Neuronal stem cell (in vitro differentiated cells): ENCODE measurements at places on chromosomes 4 and X.
A peak's percentile ranks its signal among the peaks of the same experiment; 100 is the strongest.

DNA sequence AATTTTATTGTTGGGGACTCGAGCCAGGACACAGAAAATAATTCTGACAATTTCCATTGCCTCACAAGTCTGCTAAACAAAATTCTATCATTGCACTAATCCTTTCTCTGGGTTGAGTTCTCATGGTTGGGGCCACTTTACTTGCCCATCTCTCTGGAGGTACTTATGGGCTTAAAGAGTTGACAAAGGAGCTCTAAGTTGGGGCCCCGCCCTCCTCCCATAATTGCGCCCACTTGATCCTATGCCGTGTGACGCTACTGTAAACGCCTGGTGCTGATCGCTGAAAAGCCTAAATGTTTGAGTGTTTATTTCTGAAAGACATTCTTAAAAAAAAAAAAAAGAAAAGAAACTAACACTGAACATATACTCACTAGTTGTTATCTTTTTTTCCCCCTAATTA lies 103.0 kb downstream of the TENM3 start:
- peaks cover 9% of the 10 kb centered on the region for H3K4me1 ChIP-seq
- H3K27me3 ChIP-seq: no peaks in the 10 kb centered on the region
- H3K36me3 ChIP-seq: no peaks in the 10 kb centered on the region
- no peak overlapping the region for H3K4me3 ChIP-seq

- no peak overlapping the region for H3K27ac ChIP-seq
- no peak overlapping the region for H3K4me3 ChIP-seq
- DNase-seq: no peak
- H3K36me3 ChIP-seq: no peaks in the 10 kb centered on the region
- H3K27me3 ChIP-seq: no peaks in the 10 kb centered on the region
- no peaks in the 10 kb centered on the region for H3K4me1 ChIP-seq
These were observed 41.8 kb downstream of the NPY5R start for GRCh38 chr4:163385466-163385865.

DNA sequence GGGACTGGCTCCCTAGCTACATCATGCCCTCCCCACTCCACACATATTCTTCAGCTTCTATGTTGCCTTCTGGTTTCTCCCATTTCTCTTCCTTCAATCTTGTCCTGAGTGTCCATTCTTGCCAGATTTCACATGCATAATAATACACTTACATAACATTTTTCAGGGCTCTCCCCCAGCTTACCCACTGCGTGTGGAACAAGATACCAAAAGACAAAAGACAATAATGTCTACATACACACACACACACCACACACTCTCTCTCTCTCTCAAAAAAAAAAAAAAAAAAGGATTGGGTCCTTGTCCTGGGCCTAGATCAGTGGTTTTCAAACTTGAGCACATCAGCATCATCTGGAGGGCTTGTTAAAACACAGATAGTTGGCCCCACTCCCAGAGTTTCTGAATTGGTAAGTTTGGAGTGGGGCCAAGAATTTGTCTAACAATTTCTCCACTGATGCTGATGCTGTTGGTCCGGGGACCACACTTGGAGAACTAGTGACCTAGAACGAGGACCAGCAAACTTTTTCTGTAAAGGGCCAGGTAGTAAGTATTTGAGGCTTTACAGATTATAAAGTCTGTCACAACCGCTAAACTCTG lies 6.5 kb upstream of the SMARCA1 start:
- H3K27me3 ChIP-seq: peaks cover 15% of the 10 kb centered on the region
- H3K4me1 ChIP-seq: no peaks in the 10 kb centered on the region
- H3K36me3 ChIP-seq: no peaks in the 10 kb centered on the region
- H3K27ac ChIP-seq: no peak overlapping the region

DNA sequence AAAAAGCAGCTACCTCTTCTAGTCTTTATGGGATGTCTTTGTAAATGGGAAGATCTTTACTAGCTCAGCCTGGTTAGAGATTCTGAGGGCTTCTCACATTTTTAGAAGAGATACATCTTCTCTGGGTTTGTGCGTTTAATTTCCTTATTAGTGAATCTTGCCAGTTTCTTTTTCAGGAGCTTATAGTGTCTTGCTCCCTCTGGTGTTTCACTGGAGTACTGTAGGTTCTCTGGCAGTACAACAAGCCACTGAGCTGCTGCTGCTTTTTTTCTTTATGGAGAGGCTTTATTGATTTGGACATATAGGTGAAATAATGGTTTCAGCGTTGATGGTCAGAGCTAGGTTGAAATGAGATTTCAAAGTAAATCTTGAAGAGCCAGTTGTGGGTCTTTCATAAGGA lies 82.9 kb downstream of the LAS1L start:
- no peak for DNase-seq
- H3K36me3 ChIP-seq: no peaks in the 10 kb centered on the region
- H3K27me3 ChIP-seq: no peaks in the 10 kb centered on the region
- no peaks in the 10 kb centered on the region for H3K4me1 ChIP-seq

GRCh38 chr4:5361968-5362367 lies 310.7 kb downstream of the STK32B start:
- peaks cover 7% of the 10 kb centered on the region for H3K4me1 ChIP-seq
- peak; percentile 51 for DNase-seq
- H3K27ac ChIP-seq: no peak overlapping the region
- no peaks in the 10 kb centered on the region for H3K36me3 ChIP-seq

GRCh38 chr4:10006601-10007435 lies 14.5 kb downstream of the SLC2A9 start:
- H3K36me3 ChIP-seq: no peaks in the 10 kb centered on the region
- no peaks in the 10 kb centered on the region for H3K27me3 ChIP-seq
- no peak for DNase-seq
- no peak overlapping the region for H3K4me3 ChIP-seq
- no peaks in the 10 kb centered on the region for H3K4me1 ChIP-seq

DNA sequence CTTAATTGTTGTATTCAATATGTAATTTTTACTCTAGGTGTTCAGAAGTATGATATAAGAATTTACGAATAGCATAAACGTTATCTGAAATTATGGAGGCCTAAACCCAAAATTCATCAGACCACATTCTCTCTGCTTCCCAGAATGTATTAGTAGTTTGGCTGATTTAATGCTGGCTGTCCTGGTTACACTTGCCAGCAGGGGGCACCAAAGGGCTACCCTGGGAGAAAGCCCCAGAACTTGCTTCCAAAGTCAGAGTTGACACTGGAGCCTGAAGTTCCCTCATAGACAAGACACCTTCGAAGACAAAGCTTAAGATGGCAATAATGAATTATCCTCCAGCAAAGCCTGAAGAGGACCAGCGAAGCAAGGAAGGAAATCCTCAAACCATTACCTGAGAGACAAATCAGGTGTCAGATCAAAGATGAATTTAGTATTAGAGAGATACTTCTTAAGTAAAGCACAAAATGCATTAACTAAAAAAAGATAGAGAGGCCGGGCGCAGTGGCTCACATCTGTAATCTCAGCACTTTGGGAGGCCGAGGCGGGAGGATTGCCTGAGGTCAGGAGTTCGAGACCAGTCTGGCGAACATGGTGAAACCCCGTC lies 11.3 kb upstream of the ANOS1 start:
- no peaks in the 10 kb centered on the region for H3K36me3 ChIP-seq
- H3K27me3 ChIP-seq: no peaks in the 10 kb centered on the region
- H3K4me1 ChIP-seq: no peaks in the 10 kb centered on the region
- no peak overlapping the region for H3K27ac ChIP-seq

GRCh38 chr4:83582289-83582785 lies 46.4 kb downstream of the GPAT3 start:
- H3K4me3 ChIP-seq: no peak overlapping the region
- H3K27me3 ChIP-seq: no peaks in the 10 kb centered on the region
- DNase-seq: no peak
- no peaks in the 10 kb centered on the region for H3K36me3 ChIP-seq

- H3K4me3 ChIP-seq: no peak overlapping the region
- DNase-seq: no peak
- H3K27me3 ChIP-seq: no peaks in the 10 kb centered on the region
- H3K36me3 ChIP-seq: no peaks in the 10 kb centered on the region
- H3K27ac ChIP-seq: no peak overlapping the region
- H3K4me1 ChIP-seq: no peaks in the 10 kb centered on the region
These were observed 111.6 kb upstream of the PPP3CA start for GRCh38 chr4:101458914-101459313.

DNA sequence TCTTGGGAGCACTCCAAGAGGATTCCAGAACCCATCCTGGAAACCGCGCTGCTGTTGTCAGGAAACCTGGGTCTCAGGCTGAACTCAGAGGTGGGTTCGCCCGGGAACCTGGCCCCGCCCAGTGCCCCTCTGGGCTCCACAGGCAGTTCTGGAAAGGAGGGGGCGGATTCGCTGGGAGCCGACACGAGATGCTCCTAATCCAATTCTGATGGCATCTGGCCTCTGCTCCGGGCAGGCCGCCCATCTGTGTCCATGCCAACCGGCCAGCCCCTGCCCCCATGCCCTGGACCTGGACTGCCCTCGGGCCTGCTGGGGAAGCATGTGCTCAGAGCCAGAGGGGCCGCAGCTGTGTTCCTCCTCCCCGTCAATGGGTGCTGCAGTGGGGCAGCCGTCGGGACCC lies 21.0 kb downstream of the ATP2B3 start:
- no peak overlapping the region for H3K27ac ChIP-seq
- no peaks in the 10 kb centered on the region for H3K27me3 ChIP-seq
- no peak for DNase-seq
- no peaks in the 10 kb centered on the region for H3K36me3 ChIP-seq
- no peaks in the 10 kb centered on the region for H3K4me1 ChIP-seq

DNA sequence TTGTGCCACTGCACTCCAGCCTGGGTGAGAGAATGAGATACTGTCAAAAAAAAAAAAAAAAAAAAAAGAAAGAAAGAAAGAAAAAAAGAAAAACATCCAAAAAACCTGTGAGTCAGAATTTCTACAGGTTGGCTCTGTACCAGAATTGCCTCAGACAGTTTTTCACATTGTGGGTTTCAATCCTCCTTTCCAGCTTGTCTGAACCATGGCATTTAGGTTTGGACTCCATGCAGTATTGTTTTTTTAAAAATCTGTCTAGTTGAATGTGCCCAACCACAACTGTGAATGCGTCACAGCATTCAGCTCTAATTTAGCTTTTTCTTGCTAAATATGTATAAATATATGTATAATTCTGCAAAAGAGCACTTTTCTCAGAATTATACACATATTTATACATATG lies 31.4 kb upstream of the ARSH start:
- no peaks in the 10 kb centered on the region for H3K36me3 ChIP-seq
- H3K27me3 ChIP-seq: no peaks in the 10 kb centered on the region
- H3K4me1 ChIP-seq: no peaks in the 10 kb centered on the region
- no peak overlapping the region for H3K27ac ChIP-seq
- H3K4me3 ChIP-seq: no peak overlapping the region

DNA sequence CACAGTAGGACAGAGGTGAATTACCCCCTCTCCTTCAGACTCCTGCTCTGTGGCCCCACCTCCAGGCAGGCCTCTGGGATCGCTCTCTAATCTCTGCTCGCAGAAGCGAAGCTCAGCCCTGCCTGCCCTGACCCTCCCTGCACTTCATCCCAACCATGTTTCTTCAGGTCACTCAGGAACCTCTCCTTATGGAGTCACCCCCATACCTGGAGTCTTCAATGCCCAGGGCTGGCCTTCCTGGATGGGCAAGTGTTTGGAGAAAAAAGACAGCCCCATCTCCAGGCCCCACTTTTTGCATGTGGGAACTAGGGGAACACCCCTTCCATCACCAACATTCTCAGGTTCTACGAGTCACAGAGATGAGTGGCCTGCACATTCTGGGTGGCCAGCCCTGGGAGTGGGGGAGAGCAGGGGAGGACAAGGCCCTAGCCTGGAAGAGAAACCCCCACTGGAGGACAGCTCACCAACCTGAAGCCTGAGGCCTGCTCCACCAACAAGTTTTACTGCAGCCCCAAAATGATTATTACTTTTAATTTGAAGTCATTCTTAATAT lies 90.8 kb downstream of the PPP2R2C start:
- DNase-seq: no peak
- peaks cover 29% of the 10 kb centered on the region for H3K27me3 ChIP-seq
- H3K4me1 ChIP-seq: no peaks in the 10 kb centered on the region

- H3K36me3 ChIP-seq: no peaks in the 10 kb centered on the region
- no peaks in the 10 kb centered on the region for H3K27me3 ChIP-seq
- H3K4me1 ChIP-seq: no peaks in the 10 kb centered on the region
- no peak for DNase-seq
- no peak overlapping the region for H3K27ac ChIP-seq
These were observed 251.6 kb downstream of the QDPR start for GRCh38 chr4:17260166-17260907.

DNA sequence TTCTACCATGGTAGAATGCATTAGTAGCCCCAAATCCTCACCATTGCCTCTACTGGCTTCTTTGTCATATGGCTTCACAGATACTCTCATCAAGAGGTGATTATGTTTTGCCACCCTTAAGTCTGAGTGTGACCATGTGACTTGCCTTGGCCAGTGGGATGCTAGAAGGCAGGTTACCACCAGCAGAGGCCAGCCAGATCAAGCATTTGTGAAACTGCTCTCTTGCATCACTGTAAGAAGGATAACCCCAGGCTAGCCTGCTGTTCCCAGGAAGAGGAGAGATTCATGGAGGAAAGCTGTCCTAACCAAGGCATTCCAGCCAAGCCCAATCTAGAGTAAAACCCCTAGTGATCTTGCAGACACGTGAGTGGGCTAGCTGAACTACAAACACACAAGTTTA lies 46.8 kb downstream of the USP46 start:
- peaks cover 44% of the 10 kb centered on the region for H3K36me3 ChIP-seq
- no peaks in the 10 kb centered on the region for H3K4me1 ChIP-seq
- no peak overlapping the region for H3K4me3 ChIP-seq
- DNase-seq: no peak

GRCh38 chr4:14669371-14669770 lies 332.9 kb upstream of the CPEB2 start:
- no peak overlapping the region for H3K4me3 ChIP-seq
- H3K27ac ChIP-seq: no peak overlapping the region
- no peaks in the 10 kb centered on the region for H3K36me3 ChIP-seq
- DNase-seq: no peak

DNA sequence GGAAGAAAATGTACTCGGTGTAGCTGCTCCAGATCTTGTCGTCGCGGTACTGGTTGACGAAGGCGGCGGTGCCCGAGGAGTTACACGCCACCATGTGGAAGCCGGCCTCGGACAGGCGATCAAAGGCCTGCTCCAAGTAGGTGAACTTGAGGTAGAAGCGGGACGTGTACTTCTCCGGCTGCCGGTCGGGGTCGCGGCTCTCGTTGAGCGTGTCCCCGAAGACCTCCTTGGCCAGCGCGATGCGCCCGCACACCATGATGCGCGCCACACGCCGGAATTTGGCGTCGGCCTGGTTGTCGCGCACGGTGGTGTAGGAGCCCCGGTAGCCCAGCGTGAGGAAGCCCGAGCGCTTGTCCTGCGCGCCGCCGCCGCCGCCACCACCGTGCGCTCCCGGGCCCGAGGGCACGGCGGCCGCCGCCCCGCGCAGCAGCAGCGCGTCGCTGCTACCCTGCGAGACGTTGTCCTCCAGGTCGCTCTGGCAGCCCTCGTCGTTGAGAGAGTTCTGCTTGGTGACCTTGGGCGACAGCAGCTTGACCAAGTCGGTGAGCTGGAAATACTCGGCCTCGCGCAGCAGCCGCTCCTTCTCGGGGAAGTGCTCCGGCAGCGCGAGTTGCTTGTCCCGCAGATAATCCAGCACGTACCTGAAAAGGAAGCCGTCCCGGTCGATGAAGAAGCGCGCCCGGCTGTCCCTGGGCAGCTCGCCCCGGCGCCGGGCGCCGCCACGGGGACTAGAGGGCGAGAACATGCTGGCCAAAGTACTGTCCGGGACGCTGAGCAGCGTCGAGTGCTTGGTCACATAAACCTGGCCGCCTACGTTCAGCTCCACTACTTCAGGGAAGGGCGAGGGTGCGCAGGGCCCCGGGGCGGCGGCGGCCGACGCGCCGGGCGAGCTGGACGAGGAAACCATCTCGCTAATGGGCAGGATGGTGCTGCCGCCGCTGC lies 775 bp downstream of the KCTD8 start:
- peaks cover 4% of the 10 kb centered on the region for H3K4me1 ChIP-seq
- no peaks in the 10 kb centered on the region for H3K36me3 ChIP-seq
- H3K4me3 ChIP-seq: peak overlapping the region; percentile 44
- peaks cover 26% of the 10 kb centered on the region for H3K27me3 ChIP-seq
- no peak overlapping the region for H3K27ac ChIP-seq

GRCh38 chr4:4599481-4600275 lies 57.8 kb upstream of the STX18 start:
- H3K4me1 ChIP-seq: no peaks in the 10 kb centered on the region
- H3K27ac ChIP-seq: no peak overlapping the region
- no peaks in the 10 kb centered on the region for H3K27me3 ChIP-seq
